Sciatic nerve (tissue), 2 donors: ENCODE measurements at places on chromosomes 6 and 20. TPM values are rescaled to one million over a fixed set of nuclear protein-coding genes. Genes with fewer than 3 reads are reported as not detected.

DNA sequence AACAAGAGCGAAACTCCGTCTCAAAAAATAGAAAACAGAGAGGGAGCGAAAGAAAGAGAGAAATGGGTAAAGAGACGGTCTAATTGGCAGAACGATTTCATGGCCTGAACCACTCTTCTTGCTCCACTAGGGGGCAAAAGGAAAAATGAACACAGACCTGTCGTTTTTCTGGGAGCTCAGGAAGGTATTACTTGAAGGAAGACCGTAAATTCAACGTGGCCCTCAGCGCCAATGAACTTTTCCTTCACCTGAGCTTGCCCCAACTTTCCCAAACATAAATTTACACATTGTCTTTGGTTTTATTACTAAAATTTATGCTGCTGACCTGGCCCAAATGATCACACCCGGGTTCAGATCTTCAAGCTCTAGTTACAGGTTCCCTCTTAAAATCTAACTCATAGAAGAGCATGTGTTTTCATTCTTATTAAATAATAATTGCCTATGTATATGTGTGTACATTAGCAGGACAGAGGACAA lies 67.3 kb downstream of the ATP9A start:
- no peak for DNase-seq

GRCh38 chr20:48706116-48706656 lies 121.6 kb downstream of the PREX1 start:
- no peak for DNase-seq

DNA sequence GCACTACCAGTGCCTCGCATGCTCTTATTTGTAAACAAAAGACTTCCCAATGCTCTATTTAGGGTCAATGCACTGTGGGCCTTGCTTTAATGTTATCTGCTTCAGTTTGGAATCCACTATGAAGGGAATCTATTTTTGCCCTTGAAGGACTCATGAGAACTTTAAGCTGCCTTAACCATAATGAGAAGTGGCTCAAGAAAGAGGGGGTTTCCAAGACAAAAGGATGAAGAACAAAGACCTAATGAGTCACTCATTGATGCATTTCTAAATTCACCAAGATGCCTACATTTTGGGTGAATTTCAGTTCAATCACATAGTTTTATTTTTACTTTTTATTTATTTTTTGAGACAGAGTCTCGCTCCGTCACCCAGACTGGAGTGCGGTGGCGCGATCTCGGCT lies 228.2 kb downstream of the LY86 start:
- DNase-seq, result no peak

DNA sequence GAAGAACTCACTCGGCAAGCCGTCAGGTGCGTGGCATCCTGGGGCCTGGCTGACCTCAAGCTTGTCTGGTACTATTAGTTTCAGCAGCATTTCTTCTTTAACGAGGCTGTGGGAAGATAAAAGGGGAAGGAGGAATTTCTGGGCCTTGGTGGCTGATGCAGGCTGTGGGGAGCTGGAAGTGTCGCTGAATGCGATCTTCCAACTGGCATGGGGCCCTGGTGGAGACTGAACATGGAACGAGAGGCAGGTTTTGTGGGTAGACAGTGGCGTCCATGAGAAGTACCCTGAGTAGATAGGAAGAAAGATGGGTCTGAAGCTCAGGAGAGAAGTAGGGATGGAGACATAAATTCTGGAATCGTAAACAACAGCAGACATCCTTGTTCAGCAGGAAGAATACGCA lies 23.9 kb downstream of the ERMARD start:
- no peak for DNase-seq

- DNase-seq, result no peak
These were observed 170.0 kb downstream of the GPX5 start for GRCh38 chr6:28695715-28696114.

GRCh38 chr6:37804586-37804985 lies 14.9 kb upstream of the ZFAND3 start:
- DNase-seq, result no peak

- DNase-seq, result no peak
These were observed 153.9 kb downstream of the DTNBP1 start for GRCh38 chr6:15508931-15509330.

DNA sequence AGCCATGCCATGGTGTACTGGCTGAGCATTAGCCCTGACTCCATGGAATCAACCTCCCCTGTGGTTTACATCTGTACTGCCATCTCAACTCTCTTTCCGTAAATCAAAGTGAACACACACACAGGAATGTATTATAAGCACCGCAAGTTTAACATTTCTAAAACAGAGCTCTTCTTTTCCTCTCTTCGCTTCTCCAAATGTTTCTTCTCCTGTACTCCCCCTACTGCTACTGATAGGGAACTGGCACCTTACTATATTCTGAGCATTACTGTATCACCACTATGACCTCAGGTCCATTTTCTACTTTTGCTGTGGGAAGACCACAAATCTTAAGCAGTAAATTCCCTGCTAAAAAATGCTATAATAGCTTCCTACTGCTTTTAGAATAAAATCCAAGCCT lies 101.2 kb downstream of the NUS1 start:
- DNase-seq, result no peak

DNA sequence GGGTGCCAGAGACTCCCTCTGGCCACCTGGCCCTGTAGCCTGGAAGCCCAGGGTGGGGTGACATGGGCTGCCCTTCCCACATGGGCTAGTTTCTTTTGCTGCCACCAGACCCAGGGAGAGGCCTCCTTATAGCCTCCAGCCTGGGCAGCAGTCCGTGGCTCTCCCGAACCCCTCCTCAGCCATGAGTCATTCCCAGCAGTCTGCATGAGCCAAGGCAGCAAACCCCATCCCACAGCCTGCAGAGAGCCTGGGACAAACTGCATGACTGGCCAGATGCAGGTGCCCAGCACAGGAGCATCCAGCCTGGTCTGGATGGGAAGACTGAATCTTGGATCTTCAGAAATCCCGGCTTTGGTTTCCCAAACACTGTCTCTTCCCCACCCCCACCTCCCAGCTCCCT lies 75.7 kb downstream of the MRPL14 start:
- no peak for DNase-seq

DNA sequence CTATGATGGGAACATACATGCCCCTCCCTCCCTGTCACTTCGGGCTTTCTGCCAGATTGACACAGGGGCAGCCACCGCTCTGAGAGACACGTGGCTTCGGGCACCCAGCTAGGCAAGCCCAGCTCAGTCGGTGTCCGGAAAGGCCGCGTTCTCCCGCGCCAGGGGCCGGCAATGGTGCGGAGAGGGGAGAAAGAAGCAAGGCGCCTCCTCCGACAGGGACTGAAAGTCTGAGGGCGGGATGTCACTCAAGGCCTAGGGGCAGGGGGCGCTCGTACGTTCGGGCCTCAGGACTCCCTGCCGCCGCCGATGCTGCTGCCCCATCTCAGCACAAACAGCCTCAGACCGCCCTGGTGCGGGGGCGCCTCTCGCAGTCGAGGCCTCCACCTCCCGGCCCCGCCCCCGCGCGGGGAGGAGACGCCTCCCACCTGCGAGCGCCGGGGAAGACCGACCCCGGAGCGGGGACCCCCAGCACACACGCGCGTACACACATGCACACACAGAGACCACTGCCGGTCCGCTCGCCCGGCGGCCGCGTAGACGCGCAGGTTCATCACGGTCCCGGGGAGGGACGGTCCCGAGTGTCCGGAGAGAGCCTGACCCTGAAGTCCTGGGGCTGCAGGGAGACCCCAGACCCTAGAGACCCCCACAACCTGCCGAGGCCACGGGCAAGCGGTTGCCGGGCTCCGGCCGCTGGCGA lies 1.9 kb downstream of the GRM4 start:
- DNase-seq, result no peak

DNA sequence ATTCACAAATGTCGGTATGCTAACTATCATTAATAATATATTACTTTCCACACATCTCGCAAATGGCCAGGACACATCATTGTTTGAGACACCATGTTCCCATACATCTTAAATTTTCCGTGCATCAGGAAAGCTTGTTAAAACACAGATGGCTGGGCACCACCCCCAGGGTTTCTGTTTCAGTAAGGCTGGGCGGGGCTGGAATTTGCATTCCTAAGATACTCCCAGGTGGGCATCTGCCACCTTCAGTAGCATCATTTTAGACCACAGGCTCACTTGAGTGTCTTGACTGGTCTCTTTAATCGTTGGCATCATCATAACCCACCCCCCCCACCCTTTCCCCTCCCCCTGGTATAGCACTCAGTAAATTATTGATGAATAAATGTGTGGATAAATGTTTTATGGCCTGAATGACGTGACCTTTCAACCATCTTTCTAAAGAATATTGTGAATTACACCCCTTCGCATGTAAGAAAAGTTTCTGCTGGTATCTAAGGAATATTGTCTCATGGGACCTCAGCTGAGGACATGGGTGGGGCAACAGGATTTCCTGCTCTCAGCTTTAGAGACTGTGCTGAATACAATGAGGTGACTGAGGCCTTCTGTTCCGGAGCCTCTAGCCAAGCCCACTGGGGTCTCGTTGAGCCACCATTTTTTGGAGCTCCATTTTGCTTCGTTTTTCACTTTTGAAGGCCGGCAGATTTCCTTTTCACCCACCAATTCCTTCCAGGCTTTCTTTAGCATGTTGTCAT lies 124.1 kb upstream of the NEDD9 start:
- DNase-seq, result no peak

DNA sequence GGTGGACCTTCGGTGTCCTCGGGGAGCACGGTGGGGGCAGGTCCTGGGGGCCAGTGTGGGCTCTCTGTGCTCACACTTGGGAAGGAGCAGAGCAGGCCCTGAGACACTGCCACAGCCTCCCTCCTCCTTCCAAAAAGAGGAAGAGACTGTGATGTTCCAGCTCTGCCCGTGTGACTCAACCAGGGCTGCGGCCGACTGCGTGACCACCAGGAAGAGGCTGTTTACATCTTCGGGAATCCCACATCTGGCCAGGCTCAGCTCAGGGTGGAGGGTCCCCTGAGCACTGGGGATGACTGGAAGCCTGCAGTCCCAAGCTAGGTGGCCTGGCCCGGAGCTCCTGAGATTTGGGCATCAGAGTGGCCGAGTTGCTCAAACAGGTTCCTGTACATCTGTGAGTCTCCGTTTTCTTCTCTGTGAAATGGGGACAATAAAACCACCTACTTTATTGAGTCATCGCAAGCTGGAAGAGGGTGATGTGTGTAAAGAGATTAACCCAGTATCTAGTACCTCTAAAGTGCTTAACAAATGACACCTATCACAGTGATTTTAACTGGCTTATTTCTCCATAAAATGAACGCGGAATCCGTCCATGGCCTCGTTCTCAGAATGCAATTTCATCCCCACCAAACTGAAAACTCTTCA lies 242.1 kb downstream of the DLL1 start:
- DNase-seq, result peak; percentile 69

- no peak for DNase-seq
These were observed 41.8 kb upstream of the TOP1 start for GRCh38 chr20:40986774-40987173.

GRCh38 chr6:170139531-170139930 lies 151.3 kb downstream of the DLL1 start:
- DNase-seq, result peak; percentile 48

- DNase-seq, result no peak
These were observed 267.9 kb downstream of the PLCB1 start for GRCh38 chr20:8399947-8400346.

- DNase-seq, result no peak
These were observed 116.5 kb upstream of the EDN1 start for GRCh38 chr6:12173661-12174060.

Gene TMEM170B
- 9.5 TPM for total RNA-seq

Gene CTCFL
- 0.27 TPM for total RNA-seq

Gene RIPOR2
- total RNA-seq, result 17.0 TPM

Gene MCM3
- 27.4 TPM for total RNA-seq

Gene MEI4
- 0.13 TPM for total RNA-seq

Gene KCNQ5
- total RNA-seq, result 0.49 TPM

Gene PGBD1
- 4.9 TPM for total RNA-seq

Gene MYLIP
- total RNA-seq, result 36.9 TPM

Gene KCNG1
- total RNA-seq, result 3.5 TPM

Gene WFDC12
- not detected for total RNA-seq

Gene ULBP1
- not detected for total RNA-seq

Gene GTF2H4
- 30.4 TPM for total RNA-seq

Gene SOBP
- total RNA-seq, result 18.5 TPM

Gene SCRT2
- not detected for total RNA-seq
